ENCODE measurements at places on chromosomes 13 and 19. TPM values are rescaled to one million over a fixed set of nuclear protein-coding genes. Genes with fewer than 3 reads are reported as not detected.

Gene KL
- not detected for total RNA-seq

Gene ZNF135
- 0.46 TPM for total RNA-seq

Gene IGFL4
- total RNA-seq, result not detected

Gene PHF11
- total RNA-seq, result 16.3 TPM

Gene FARP1
- 19.3 TPM for total RNA-seq

Gene NACC1
- total RNA-seq, result 57.6 TPM

Gene KRI1
- total RNA-seq, result 17.7 TPM

Gene URAD
- not detected for total RNA-seq

Gene MYBPC2
- not detected for total RNA-seq

Gene B9D2
- 6.5 TPM for total RNA-seq

Gene KLK11
- 1.0 TPM for total RNA-seq

Gene SHISA7
- total RNA-seq, result not detected

Gene SULT2A1
- not detected for total RNA-seq

Gene KLK4
- not detected for total RNA-seq

Gene SERTM1
- total RNA-seq, result not detected

Gene TNFSF9
- 31.5 TPM for total RNA-seq

Gene FFAR3
- total RNA-seq, result not detected

Gene CCDC70
- not detected for total RNA-seq

Gene TBC1D4
- total RNA-seq, result 10.4 TPM

Gene UPK1A
- total RNA-seq, result not detected

Gene PLIN3
- 98.0 TPM for total RNA-seq

Gene METTL21C
- not detected for total RNA-seq

Gene KRTDAP
- 1.4 TPM for total RNA-seq

Gene GPR42
- total RNA-seq, result not detected

Gene ITPKC
- 42.5 TPM for total RNA-seq

Gene TICAM1
- total RNA-seq, result 10.1 TPM

Gene FKBP8
- 360 TPM for total RNA-seq

Gene KISS1R
- total RNA-seq, result not detected

Gene SNAPC2
- total RNA-seq, result 26.7 TPM

Gene AP1M2
- total RNA-seq, result 78.9 TPM

Gene DLL3
- total RNA-seq, result 2.6 TPM

Gene MED25
- total RNA-seq, result 20.5 TPM

Gene TIMM50
- total RNA-seq, result 86.0 TPM

Gene S1PR4
- 0.16 TPM for total RNA-seq

Gene ANGPTL8
- not detected for total RNA-seq

Gene ACER1
- total RNA-seq, result not detected

Gene SIGLEC7
- not detected for total RNA-seq

Gene SLC7A9
- not detected for total RNA-seq

Gene IZUMO1
- total RNA-seq, result 0.04 TPM

Gene SLC25A15
- 21.6 TPM for total RNA-seq

Gene EDDM13
- 2.2 TPM for total RNA-seq

Gene MAST1
- total RNA-seq, result 0.78 TPM

Gene LILRA1
- not detected for total RNA-seq

Gene MAB21L1
- total RNA-seq, result 0.30 TPM

Gene DGKH
- total RNA-seq, result 7.7 TPM

Gene FBXO17
- total RNA-seq, result 24.5 TPM

Gene CACNG8
- not detected for total RNA-seq

Measured in hair follicular keratinocyte (primary cell).